CD4-positive, alpha-beta T cell treated with Interleukin-1 beta for 1 hour (primary cell): ENCODE measurements at places on chromosomes 2 and 18.
A peak's percentile ranks its signal among the peaks of the same experiment; 100 is the strongest.

DNA sequence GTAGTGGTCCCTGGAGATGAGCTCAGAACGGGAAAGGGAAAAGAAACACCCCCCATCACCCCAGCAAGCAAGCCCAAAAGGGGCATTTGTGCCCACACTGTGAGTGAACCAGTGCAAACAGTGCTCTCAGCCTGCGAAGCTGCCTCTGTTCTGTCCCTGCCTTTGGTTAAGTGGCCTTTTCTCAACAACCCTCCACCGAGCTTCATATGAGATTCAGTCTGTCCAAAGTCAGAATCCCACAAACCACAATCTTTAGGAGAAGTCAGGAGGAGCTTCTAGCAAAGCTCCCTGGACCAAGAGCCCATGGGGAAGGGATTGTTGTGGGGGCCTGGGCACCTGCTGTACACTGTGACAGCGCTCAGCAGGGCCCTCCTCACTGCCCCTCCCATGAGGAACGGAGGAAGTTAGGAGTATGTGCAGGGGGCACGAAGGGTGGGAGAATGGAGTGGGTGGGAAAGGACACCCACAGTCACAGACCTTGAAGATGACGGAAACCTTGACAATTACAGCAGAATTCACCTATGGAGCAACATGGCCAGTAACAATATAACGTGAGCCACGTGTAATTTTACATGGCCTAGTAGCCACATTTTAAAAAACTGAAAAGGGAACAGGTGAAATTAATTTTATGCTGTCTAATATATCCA, 119.5 kb downstream of the SMAD7 start:
- DNase-seq: no peak

DNA sequence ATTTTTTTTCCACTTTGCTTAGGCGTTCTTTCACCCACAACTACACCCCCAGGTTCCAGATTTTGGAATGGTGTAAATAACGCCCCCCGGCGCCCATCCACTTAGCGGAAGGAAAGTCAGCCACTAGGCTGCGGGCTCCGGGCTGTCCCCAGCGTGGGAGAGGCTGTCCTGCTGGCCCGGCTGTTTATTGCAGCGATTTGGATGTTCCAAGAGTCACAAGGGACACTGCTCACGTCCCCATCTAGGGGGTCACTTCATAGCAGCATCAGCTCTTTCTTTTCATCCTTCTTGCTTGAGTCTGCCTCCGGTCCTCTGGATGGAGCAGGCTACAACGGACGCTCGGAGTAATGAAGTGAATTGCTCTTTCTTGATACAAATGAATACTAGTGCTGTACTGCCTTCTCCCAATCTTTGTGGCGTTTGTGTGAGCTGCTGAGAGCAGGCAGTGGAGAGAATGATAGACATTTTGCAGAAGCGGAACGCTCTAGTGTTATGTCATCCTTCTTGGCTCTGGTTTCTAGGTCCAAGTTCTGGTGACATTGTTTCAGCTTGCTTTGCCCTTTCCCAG, 50.7 kb upstream of the PAIP2B start:
- DNase-seq: peak; percentile 14

GRCh38 chr18:54209471-54210180, 14.8 kb downstream of the MBD2 start:
- DNase-seq: no peak

- DNase-seq: no peak
Observed at GRCh38 chr2:211737282-211737681, 801.3 kb downstream of the ERBB4 start.

DNA sequence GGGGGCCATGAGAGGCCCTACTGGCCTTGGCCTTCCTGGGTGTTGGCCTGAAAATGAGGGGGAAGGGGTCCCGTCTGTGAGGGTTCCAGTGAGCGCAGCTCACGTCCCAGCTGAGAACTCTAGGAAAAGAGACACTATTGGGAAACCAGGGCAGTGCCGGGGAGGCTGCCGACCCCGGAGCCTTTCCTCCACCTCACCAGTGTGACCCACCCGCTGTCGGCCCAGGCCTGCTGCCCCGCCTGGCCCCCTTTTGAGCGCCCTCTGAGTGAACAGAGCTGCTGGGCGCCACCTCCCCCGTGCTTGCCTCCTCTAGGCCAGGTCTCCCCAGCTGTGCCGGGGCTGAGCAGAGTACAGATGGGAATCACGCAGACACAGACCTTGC, 17.5 kb upstream of the ARHGEF4 start:
- DNase-seq: no peak

DNA sequence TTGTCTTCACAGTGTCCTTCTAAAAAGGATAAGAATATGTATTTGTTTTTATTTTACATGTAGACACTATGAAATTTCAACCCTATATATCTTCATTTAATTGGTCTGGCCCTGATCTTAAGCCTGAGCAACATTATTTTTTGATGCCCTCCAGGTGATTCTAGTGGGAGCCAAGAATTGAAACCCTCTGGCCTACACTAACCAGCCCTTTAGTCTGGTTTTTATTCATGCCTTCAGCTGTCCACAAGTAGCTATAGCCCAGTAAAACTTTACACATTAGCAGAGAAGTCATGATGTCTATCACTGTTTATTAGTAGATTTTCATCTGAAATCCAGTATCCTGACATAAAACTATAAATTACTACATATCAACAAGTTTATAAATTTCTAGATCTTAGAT, 52.7 kb upstream of the UBXN4 start:
- DNase-seq: no peak

DNA sequence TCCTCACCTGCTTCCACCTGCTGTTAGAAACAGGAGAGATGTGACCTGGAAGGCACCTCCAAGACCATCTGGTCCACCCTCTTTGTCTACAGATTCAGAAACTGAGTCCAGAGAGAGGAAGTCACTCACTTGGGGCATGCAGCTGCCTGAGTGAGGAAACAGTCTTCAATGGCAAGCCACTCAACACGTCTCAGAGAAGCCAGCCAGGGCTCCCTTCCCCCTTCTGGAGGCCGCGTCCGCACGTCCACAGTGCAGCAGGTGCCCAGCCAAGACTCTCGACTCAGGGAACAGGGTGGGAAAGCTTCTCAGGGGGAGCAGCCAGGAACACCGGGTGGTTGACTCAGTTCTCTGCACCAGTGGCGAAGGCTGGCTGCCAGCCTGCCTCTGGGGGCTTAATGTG, 201.7 kb downstream of the BCL11A start:
- no peak for DNase-seq

- DNase-seq: no peak
Observed at GRCh38 chr2:37471994-37472393, 127.6 kb downstream of the QPCT start.

DNA sequence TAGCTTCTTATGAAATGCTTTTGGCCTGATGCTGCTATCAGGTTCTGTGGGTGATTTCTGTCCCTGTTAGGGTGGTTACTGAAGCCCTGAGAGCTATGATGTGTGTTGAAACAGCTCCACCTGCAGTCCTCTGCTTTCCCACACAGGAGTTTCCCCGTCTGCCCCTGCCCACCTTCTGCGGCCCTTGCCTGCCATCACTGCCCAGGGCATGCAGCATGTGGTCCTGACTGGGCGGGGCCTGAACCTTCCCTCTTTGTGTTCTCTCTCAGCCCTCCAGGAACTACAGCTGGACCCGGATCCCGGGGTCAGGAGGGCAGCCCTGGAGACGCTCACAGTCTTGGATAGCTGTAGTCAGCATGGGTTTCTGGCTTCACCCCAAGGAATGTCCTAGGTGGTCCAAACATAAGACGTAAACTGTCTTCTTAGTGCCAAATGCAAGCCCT, 21.4 kb downstream of the HJURP start:
- no peak for DNase-seq

DNA sequence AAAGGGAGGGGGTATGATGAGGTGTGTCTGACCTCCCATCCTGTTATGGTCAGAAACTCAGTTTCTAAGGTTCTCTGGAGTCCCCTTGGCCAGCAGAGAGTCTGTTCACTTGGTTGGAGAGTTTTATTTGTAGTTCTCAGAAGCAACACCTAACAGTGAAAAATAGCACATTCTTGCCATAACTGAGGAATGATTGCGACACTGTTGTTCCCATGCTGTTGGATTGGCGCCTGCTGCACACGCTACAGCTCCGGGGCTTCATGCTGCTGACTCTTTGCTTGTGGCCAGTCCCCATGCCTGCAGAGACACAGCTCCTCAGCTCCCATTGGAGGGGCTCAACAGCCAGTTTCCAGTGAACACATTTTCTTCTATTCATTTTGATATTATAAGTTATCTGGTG, 42.1 kb downstream of the TPGS2 start:
- DNase-seq: no peak

- DNase-seq: no peak
Observed at GRCh38 chr18:28690100-28690499, 513.2 kb upstream of the CDH2 start.

- no peak for DNase-seq
Observed at GRCh38 chr2:69958480-69958879, 3.0 kb downstream of the ASPRV1 start.

DNA sequence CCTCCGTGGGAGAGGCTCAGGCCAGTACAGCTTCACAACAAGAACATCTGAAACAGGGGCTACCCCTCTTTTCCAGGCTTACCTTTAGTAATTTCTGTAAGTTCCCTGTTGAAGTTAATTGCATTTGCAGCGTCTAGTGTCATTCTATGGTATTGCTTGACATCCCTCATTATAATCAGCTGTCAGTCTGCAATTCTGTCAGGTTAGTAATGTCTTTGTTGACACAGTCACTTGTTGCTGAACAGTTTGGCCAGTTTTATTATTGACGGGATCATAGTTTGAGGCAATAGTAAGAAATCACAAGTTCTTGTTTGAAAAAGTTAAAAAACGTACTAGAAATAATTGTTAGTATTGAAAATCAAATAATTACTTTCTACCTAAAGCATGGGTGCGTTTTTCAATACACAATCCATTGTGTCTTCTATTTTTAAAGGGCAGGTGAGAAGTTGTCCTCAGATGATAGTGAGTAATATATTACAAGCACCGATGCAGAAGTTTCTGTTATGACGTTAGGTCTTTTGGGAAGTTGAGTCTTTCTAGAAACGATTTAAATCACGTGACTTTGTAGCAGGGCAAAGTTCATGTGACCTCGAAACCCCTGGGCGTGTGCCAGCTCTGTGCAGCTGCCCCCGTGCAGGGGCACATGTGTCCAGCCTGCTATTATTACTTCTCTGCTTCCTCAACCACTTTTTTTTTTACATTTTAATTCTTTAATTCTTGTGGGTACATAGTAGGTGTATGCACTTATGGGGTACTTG, 49.5 kb upstream of the MBP start:
- no peak for DNase-seq

DNA sequence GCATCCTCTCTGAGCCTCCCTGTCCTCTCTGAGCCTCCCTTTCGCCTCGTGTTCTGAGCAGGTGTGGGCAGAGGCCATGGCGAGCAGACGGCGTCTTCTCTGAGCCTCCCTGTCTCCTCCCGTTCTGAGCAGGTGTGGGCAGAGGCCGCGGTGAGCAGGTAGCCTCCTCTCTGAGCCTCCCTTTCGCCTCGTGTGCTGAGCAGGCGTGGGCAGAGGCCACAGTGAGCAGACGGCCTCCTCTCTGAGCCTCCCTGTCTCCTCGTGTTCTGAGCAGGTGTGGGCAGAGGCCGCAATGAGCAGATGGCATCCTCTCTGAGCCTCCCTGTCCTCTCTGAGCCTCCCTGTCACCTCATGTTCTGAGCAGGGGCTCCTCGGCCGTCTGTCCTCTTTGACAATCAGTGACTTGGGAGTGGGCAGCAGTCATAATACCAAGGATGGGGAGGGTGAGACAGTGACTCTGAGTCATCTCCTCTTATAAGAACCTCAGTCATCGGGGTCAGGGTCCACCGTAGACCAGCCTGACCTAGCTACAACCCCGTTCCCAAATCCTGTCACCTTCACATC, 395.1 kb upstream of the SALL3 start:
- no peak for DNase-seq

DNA sequence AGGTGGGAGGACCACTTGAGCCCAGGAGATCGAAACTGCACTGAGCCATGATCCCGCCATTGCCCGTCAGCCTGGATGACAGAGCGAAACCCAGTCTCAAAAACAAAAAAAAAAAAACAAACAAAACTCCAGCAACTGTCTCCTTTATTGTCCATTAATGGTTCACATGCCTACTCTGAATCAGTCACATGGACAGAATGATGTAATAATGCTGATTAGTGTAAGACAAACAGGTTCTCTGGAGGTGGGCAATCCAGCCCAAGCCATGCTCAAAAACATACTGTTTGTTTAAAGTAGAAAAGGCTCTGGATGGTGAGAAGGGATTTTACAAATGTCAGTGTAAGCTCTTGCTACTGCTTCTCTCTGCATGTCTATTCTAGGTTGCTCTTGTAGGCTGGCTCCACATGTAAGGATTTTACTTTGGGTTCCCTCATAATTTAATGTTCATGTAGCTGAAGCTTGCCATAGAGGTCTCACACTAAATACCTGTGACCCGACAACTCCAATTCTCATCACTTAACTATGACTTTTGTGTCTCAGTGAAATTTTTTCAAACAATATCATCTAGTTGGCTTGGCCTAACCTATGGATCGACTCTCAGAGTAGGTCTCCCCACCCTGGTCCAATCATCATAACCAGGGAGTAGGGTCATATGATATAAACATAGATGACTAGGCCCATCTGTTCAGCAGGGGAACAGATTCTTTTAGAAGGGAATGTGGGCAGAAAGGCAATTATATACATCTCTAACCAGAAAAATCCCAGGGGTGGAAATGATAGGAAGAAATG, 83.9 kb upstream of the SLC39A10 start:
- DNase-seq: no peak

DNA sequence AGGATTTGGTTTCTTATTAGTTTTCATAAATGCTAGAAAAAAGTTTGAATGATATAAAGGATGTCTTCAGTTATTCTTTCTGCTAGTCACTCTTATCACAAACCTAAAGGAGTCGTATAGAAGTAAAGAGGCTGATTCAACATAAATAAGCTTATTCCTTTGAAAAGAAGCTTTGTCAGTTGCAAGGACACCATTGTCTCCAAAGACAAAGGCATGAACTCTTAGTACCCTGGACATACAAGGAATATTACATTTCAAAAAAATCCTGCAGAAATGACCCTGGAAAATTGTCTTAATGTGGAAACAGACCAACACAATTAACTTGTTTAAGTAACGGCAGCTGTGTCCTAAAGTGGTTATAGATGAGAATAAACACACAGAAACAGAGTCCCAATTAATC, 528.0 kb downstream of the CPS1 start:
- DNase-seq: no peak

DNA sequence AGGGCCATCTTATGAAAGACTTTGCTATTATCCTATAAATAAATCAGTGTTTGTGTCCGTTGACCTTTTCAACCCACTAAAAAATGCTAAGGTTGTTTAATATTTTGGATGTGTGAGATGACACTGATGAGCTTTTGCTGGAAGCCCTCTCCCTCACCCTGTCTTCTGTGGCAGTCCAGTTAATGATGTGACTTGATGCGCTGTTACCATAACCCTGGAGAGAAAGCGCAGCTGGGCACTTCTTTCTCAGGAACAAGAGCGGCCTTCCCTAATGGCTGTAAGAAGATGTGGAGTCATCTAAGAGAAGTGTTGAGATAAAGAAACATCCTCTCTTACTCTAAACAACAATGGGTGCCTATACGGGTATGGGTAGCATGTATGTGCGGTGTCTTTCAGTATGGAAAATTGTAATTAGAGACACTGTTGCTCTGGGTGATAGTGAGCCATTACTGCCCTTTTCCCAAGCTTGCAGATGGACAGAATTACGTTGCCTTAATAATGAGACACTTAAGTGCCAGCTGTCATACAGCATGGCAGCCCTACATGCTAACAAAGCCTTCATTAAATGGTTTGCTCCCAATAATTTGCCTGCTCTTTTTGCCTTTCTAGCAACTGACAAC, 165.6 kb upstream of the NABP1 start:
- no peak for DNase-seq
